ENCODE measurements at places on chromosomes 6 and 20.

- DNase-seq = no peak
These were observed 33.2 kb upstream of the OCSTAMP start for GRCh38 chr20:46583411-46584214.

DNA sequence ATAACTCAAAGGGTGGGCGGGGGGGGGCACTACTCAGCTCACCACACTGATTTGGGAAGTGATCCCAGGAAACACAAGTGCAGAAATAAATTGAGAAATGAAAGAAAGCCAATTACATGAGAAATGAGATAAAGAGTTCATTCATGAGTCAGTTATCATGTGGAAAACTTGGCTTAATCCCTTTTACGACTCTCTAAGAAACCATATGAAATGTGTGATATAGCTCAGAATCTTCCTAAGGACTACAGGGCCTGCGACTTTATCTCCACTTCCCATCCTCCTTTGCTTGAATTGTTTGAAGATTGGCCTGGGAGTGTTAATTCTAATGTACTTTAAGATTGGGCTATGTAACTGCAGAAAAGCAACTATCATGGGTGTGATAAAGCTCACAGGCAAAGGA lies 3.6 kb upstream of the BTN2A2 start:
- DNase-seq = no peak

DNA sequence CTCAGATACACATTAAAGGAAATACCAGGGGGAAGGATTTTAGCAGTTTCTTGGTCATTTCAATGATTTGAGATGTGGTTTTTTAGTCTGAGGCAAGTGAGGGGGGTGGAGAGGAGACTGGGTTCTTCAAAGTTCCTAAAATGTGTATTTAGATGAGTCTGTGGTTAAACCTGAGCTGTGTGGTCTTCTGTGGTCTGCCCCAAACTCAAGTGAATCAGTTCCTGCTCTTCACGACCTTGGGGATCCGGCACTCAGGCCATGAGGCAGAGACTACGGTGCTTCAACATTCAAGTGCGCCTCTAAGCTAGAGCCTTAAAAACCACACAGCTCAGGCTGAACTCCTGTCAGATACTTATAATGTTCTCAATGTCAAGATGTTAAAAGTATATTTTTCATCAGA lies 406.7 kb downstream of the LMBRD1 start:
- no peak for DNase-seq

- DNase-seq = no peak
These were observed 532.3 kb downstream of the MAFB start for GRCh38 chr20:40156600-40157317.

GRCh38 chr6:158797331-158798310 lies 21.5 kb downstream of the EZR start:
- no peak for DNase-seq

DNA sequence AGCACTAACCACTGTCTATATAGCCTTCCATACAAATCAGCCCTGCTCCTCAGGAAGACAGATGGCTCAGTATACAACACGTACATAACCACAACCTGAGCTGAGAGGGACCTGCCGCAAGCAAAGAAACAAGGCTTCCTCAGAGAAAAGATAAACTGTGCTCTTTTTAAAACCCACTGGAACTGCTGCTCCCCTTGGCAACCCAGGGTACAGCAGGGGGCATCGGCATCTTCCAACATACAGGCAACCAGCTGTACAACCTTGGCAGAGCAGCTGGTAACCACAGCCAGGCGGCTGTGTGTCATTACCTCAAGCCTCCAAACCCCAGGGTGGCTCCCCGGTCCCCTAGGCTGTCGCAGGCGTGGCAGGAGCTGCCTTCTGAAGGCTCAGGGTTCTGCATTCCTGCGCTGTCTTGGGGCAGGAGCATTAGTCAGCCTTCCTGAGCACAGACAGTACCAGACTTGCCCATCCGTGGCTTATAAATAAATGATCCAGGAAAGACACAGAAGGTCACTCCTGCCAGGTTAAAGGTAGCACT lies 249.5 kb downstream of the ADGRG6 start:
- DNase-seq = no peak

GRCh38 chr6:112594886-112595594 lies 247.9 kb downstream of the RFPL4B start:
- no peak for DNase-seq

GRCh38 chr20:63695424-63696305 lies 787 bp upstream of the TNFRSF6B start:
- DNase-seq = no peak
